ENCODE measurements at places on chromosomes 16 and 17.

DNA sequence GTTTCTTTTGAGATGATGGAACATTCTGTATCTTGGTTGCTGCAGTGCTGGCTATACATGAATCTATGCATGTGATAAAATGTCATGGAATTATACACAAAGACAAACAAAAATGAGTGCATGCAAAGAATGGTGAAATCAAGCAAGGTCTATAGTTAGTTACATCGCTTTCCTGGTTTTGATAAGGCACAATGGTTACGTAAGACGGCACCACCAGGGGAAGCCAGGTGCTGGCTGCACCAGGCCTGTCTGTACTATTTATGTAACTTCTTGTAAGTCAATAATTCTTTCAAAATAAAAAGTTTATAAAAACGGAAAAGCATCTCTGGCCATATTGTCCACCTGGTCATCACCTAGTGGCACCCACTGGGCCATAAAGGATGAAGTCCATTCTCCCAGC, 46.5 kb downstream of the ARHGAP27 start:
- no peak for ATAC-seq

DNA sequence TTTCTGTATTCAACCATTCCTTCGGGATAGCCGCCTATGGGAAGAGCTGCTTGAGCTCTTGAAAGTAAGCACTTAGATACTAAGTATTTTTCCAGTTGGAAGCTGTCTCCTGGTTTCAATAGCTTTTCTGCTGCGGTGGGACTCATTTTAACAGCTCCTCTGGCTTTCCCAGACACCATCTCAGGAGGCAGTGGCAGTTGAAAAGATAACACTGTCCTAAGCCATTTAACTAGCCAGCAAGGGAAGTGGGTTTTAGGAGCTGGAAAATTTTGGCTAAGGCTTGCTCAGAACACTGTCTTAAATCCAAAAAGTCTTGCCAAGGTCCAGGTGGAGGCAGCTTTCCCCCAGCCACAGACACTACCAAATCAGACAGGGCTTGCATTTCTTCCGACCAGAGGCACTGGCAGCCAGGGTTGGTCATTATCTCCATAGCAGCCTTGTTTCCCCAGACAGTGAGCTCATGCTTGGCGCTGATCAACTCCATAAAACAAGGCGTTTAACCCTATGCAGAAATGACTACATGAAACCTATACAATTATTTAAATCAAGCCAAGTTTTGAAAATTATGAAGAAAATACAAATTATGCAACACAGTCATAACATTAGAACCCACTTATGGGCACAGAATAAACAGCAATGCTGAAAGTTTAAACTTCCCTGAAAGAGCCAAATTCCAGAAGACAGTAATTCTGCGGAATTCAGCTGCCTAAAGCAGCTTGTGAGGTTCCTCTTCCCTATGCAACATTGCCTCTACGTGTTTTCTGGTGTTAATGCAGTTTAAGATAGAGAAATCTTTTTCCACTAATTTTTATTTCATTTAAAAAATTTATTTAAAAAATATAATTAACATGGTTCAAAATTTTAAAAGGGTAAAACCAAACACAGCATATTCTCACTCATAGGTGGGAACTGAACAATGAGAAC, 25.0 kb downstream of the GABARAPL2 start:
- ATAC-seq: no peak

GRCh38 chr16:70432723-70433457, 6.0 kb downstream of the ST3GAL2 start:
- ATAC-seq: peak; percentile 14

DNA sequence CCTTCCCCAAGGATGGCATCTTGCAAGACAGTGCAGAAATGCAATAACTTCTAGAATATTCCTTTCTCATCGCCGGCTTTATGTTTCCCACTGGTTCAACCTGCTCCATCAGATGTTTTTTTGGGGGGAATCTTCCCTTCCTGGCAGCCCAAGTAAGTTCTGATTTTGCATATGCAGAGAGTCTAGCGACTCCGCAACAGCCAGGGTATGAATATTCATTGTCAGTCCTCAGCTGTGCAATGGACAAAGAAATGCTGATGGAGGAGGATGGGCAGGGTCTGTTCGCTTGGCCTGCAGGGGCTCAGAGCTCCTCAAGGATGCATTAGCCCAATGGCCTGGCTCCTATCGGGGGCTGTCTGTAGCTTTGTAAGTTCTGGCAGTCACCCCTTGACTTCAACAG, 358.8 kb upstream of the CCL2 start:
- no peak for ATAC-seq

DNA sequence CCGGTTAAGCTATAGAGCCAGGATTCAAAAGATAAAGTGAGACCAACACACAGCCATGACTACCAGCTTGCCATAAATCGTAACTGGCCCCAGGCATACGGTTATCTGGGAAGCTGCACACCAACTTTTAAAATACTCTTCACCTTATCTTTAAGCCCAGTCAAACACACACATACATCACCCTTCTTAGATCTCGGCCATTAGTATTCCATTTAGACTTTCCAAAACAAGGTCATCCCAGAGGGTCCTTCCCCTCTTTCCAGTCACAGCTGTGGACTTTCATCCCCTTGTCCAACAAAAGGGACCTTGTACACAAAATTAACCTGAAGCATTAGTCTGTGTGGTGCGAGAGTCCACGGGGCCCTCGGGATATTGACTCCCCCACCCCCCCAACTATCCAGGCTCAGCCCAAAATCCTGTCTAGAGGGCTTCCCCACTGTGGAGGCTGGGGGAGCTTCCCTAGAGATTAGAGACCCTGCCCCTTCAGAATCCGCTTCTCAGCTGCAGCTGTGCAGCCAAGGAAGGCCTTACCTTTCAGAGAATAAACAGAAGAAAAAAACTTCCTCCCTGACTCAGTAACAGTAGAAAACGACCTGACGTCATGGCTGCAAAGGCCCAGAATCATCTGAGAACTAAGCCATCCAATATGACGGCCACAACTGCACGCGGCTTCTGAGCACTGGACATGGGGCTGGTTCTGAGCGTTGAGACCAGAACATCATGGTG, 9.9 kb downstream of the ZFHX3 start:
- ATAC-seq: no peak

GRCh38 chr17:71516149-71516548, 604.7 kb upstream of the SOX9 start:
- no peak for ATAC-seq

DNA sequence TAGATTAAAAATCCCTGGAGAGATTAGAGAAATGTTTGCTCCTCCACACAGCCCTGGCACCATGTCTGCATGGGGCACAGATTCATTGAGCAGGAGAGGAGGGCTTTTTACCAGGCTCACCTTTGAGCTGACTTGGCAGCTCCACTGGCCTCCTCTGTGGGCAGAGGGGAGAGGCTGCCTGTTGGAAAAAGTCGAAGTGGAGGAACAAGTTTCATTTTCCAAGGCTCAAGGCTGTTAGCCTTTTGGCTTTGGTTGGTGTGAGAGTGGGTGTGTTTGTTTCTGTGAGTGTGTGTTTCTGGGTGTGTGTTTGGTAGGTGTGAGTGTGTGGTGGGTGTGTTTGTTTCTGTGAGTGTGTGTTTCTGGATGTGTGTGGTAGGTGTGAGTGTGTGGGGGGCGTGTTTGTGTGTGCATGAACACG, 5.6 kb downstream of the TMEM238L start:
- ATAC-seq: no peak

- no peak for ATAC-seq
Measured at GRCh38 chr17:4309897-4310296, 46.1 kb upstream of the ANKFY1 start.

GRCh38 chr16:1119766-1120576, 23.9 kb upstream of the C1QTNF8 start:
- ATAC-seq: no peak

DNA sequence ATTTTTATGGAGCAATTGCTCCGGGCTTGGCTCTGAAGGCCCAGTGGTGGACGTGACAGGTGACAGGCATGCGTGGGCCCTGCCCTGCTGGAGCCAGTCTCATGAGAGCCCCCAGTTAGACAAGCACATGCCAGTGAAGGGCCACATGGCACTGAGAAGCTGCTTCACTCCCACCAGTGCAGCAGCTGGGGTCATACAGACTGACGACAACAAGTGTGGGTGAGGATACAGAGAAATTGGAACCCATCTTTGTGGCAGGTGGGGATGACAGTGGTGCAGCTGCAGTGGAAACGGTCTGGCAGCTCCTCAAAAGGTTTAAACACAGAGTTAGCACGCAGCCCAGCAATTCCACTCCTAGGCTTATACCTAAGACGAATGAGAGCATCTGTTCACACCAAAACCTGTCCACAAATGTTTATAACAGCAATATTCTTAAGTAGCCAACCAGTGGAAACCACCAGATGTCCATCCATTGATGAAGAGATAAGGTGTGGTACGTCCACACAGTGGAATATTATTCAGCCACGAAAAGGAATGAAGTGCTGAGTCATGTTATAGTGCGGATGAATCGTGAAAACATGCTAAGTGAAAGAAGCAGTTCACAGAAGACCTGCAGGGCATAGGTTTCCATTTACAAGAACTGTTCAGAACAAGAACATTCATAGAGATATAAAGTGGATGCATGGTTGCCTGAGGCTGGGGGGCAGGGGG, 12.5 kb upstream of the CIBAR2 start:
- ATAC-seq: no peak

DNA sequence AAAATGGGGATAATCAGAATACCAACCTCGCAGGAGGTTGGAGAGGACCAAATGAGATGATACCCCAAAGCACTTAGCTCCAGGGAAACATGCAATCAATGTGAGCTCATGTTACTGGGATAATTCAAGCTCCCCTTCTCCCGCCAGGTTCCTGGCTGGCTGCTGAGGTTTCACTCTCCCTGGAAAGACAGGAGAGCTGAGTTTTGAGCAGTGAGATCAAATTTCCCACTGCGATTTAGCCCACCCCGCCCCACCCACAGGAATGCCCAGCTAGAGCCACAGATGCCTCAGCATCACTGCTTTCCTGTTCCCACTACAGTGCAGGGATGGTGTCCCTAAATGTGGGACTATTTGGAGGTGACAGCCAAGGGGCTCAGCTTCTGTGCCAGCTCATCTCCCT, 56.7 kb downstream of the ZNF423 start:
- no peak for ATAC-seq

- ATAC-seq: peak; percentile 67
Measured at GRCh38 chr17:62968445-62968923, 2.4 kb downstream of the TANC2 start.

DNA sequence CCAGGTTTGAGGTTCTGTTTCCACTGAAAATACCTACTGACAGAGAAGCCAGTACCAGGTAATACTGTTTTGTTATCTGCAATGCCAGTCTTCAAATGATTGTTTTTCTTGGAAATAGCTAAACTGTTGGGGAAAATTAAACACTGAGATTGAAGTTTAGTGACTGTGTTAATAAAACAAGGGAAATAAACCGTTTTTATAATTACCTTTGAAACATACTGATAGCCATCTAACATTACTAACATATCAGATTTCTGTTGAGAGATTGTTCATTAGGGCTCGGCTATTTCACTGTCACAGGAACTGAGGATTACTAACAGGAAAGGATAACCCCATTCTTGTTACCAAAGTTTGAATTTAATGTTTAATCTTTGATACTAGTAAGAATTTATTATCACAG, 42.1 kb downstream of the CYB5B start:
- no peak for ATAC-seq

DNA sequence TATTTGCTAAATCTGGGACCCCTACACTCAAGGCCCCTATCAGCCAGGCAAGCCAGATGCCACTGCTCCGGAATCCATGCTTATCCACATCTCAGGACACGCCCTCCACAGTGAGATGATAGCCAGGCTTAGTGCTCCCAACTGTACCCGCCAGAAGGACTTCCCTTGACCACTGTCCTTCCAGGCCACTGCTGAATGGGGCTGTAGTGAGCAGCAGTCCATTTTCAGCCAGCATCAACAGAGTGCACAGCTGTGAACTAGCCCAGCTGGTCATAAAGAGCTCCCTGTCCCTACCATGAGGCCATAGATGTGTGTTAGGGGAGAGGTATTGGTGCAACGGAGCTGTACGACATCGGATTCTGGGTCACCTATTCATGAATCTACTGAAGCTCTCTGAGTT, 13.0 kb upstream of the MED9 start:
- ATAC-seq: no peak

DNA sequence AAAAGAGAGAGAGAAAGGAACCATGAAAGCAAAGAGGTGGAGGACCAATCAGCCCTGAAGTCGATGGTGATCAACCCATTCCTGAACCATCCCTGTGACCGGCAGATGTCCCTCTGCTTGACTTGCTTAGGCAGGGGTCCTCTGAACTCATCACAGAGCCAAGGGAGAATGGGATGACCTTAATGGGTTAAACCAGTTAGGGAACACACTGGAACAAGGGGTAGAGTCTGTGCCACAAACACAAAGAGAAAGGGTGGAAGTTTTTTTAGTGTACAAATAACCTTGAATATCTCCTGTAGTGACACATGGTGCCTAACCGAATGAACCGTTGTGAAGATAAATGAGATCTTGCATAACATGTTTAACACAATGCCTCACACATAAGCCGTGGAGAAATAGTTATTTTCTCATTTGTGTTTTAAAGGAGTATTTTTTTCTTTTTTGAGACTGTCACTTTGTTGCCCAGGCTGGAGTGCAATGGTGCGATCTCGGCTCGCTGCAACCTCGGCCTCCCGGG, 11.2 kb downstream of the NAA60 start:
- no peak for ATAC-seq

- peak; percentile 45 for ATAC-seq
Measured at GRCh38 chr17:76353004-76353598, 615 bp downstream of the PRPSAP1 start.

- ATAC-seq: peak; percentile 44
Measured at GRCh38 chr17:40323391-40324381, 14.7 kb downstream of the RARA start.

GRCh38 chr16:50684823-50685461, 3.8 kb upstream of the SNX20 start:
- ATAC-seq: peak; percentile 47

- ATAC-seq: no peak
Measured at GRCh38 chr17:61302953-61303816, 96.5 kb upstream of the TBX2 start.

GRCh38 chr17:45902892-45903346, 8.6 kb downstream of the MAPT start:
- no peak for ATAC-seq

DNA sequence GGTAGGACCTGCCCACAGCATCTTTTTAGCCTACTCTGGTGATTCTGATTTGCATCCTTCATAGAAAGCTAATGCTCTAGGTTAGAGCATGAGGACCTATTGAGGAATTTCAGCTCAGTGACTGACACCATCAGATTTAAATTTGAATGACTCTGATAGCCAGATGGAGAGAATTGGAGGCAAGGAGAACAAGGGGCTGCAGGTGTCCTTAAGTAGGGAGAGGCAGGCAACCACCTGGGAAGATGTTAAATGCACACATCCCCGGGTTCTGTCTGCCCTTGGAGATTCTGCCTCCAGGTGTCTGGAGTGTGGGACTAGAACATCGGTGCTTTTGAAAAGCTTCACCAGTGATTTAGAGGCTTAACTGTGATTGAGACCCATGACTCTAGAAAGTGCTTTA, 221.8 kb downstream of the SPECC1 start:
- ATAC-seq: no peak

GRCh38 chr16:47657032-47657431, 195.9 kb downstream of the PHKB start:
- no peak for ATAC-seq
